ENCODE measurements at places on chromosomes 7 and 10.

GRCh38 chr10:116690356-116691322 lies 51.7 kb downstream of the HSPA12A start:
- DNase-seq, result no peak

DNA sequence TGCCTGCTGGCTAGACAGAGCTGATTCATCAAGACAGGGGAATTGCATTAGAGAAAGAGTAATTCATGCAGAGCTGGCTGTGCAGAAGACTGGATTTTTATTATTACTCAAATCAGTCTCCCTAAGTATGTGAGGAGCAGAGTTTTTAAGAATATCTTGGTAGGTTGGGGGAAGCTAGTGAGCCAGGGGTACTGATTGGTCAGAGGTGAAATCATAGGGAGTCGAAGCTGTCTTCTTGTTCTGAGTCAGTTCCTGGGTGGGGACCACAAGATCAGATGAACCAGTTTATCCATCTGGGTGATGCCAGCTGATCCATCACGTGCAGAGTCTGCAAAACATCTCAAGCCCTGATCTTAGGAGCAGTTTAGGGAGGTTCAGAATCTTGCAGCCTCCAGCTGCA lies 39.8 kb downstream of the FOXI2 start:
- DNase-seq, result no peak

DNA sequence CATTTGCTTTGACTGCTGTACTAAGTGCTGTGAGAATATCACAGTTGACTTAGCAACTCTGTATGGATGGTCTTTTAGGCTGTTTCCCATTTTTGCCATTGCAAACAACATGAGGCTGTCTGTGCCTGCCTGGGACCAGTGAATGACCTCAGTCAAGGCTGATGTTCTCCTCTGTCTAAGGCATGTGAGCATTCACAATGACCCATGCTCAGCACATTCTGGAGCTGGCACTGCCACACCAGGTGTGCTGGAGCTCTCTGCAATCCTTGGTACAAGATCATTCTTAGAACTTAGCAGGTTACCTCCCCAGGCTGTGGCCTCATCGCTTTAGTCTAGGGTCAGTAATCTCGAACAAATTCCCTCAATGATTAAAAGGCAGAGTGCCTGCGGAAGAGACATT lies 61.9 kb downstream of the SH3PXD2A start:
- DNase-seq, result no peak

DNA sequence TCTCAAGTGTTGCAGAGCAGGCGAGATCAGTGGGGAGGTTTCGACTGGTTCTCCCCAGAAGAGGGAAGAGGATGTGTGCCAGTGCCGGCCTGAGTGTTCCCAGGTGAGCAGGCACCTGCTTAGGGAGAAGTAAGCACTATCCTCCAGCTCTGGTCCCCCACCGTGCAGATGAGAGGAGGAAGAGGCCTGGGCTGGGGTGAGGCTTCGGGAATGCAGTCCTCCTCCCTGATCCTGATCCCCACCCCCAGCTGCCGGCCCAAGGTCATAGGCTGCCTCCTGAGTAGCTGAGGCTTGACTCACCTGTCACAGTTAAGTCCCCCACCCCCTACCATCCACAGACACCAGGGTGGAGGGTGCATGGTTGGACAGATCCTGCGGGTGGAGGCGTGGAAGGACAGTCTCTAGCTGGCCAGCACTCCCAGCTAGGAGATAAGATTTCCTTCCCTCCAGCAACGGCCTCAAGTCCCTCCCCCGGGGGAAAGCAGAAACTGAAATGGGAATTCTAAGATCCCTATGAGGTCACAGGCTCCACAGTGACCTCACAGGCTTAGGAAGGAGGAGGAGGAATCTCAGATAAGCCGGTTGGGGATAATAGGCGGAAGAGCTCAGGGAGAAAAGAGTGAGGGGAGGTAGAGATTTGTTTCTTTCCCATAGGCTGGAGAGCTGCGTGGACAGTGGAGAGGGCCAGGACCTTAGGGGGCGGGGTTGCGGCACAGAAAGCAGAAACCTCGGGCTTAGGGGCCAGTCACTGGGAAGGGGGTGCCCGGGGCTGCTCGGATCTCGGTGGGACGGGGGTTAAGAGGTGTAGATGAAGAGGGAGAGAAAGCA lies 1.0 kb downstream of the LRCH4 start:
- no peak for DNase-seq

DNA sequence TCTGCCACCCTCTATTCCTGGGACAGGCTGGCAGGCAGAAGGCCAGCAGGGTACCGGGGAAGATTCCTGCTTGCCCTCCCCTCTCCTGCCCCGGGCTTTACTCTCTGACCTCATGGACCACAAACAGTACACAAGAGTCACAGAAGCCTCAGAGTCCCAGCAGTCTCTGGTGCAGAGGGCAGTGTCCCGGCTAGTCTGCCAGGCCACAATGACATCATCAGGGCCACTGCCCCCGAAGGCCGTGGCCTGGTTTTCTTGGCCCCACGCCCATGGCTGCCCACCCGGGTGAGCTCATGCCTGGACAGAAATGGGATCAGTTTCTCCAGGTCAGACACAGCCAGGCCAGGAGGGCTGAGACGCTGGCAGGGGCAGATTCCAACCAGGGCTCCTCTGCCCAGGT lies 91.9 kb downstream of the MYL10 start:
- DNase-seq, result no peak

DNA sequence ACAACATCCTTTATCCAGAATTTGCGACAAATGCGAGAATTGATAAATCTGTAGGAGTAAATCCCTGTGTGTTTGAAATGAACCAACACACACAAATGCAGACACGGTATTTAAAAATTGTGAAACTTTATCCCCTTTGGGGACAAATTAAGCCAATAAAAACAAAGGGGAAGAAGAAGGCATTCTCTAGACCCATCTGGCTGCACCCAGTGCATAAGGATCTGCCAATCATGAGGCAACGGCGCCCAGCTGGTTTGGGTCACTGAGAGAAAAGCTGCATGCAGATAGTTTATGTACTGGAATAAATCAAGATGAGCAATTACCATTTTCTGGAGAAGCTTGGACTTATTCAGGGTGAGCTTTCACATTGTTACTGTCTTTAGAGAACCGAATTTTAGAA lies 45.7 kb downstream of the VAX1 start:
- DNase-seq, result no peak

GRCh38 chr7:45129181-45129800 lies 17.8 kb upstream of the TBRG4 start:
- DNase-seq, result no peak

GRCh38 chr10:110739811-110740271 lies 95.7 kb downstream of the RBM20 start:
- DNase-seq, result no peak

DNA sequence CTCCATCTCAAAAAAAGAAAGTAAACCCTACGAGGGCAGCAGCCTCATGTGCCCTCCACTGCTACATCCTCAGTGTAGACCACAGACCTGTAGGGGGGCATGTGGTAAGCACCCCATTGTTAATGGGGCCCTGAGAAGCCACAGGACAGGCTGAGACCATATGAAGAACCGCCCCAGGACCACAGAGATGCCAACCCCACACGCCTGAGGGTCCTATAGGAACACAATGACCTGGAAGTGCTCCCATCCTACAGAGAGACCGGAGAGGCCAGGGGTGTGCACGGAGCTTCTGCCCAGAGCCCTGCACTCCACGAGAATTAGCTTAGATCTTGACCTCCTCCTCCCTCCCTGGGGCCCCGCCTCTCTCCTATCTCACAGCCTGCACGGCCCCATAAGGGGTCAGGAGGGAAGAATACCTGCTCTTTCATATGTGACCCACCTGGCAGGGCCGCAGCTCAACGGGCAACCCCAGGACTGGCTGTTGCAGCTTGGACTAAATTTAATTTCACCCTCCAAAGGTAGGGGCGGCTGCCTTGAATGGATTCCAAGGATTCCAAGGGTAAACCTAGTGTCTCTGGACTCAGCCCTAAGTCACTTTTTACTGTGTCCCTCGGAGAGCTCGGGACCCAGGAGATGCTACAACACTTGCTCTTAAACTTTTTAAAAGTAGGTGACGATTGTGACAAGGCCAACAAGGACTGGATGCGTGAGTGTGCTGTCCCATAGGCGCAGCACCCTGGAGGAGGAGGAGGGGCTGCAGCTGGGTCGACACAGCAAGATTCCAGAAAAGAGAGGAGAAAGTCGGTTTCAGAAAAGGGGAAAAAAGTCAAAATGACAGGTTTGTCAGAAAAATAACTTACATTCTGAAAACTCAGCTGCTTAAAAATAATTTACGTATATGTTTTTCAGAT lies 24.2 kb downstream of the PRKAG2 start:
- DNase-seq, result no peak

GRCh38 chr7:134870156-134870555 lies 90.7 kb downstream of the CALD1 start:
- DNase-seq, result no peak

- DNase-seq, result no peak
Observed at GRCh38 chr7:55030314-55030713, 11.5 kb downstream of the EGFR start.

- DNase-seq, result no peak
Observed at GRCh38 chr7:66631471-66631870, 2.8 kb downstream of the KCTD7 start.

DNA sequence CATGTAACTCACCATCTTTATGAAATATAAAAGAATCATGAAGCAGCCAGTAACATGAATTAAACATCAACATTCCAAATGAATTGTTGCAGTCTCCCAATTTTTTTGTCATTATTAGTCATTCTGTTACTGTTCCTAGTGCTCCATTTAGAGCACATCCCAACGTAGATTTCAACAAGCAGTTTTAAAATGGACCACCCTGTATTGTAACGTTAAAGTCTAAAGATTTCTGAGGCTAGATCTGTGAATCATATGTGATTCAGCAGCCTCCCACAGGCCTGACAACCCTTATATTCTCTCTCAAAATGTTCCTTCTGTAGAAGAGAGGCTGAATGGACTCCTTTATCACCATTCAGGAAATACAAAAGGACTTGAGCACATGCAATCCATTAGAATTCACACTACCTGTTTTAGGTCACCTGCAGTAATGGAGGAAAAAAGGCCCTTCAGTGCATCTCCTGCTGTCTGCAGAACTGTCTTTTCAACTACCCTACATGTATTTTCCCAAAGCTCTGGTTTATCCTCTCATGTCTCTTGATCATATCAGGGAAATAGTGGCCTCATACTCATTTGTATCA lies 81.4 kb downstream of the CACNA2D1 start:
- DNase-seq, result no peak

- DNase-seq, result no peak
Observed at GRCh38 chr7:39304178-39304577, 262.0 kb upstream of the YAE1 start.

- no peak for DNase-seq
Observed at GRCh38 chr10:11594589-11595394, 16.7 kb downstream of the USP6NL start.

DNA sequence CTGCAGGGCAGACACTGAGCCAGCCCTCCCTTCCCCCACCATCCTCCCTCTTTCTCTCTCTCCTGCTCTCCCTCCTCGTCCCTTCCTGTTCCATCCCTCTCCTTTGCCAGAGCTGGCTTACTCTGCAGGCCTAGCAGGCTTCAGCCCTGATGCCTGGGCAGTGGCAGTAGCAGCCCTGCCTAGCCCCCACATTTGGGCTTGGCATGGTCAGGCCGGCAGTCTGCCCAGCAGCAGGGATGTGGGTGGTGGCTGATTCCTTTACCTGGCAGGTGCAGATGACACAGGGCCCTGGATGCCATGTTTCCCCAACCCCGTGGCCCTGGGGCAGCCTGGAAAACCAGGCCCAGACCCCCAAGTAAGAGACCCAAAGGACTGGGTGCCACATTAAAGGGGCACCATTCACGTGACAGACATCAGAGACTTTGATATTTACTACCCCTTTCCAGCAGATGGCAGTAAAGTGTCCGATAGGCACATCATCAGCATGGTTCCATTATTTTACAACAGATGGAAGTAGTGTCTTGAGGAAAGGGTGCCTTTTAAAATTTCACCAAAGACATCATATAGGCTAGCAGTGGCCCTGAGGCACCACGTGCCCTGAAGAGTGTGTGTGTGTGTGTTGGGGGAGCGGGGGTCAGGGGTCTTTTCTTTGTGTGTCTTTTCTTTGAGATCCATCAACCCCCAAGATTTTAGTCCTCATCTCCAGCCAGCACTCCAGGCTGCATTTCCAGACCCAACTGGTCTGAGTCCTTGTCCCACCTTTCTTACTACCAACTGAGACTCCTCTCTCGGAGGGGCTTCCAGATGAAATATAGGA lies 5.9 kb downstream of the KCP start:
- no peak for DNase-seq

- DNase-seq, result no peak
Observed at GRCh38 chr7:103987451-103987850, 2.0 kb downstream of the RELN start.

GRCh38 chr7:117873310-117874190 lies at the start of gene CTTNBP2:
TSS of gene CTTNBP2 (minus strand) at chr7:117873441. CDS start at chr7:117873415, 26 bp downstream.
- DNase-seq, result no peak

GRCh38 chr7:6510476-6511133 lies 40.7 kb downstream of the GRID2IP start:
- DNase-seq, result no peak

GRCh38 chr7:91112902-91113341 lies 151.3 kb upstream of the FZD1 start:
- DNase-seq, result no peak

GRCh38 chr10:50991456-50992355 lies 82.6 kb upstream of the PRKG1 start:
- DNase-seq, result no peak
